Left ventricle myocardium inferior (tissue), 1 donor: ENCODE measurements at places on chromosomes 12 and 14. TPM values are rescaled to one million over a fixed set of nuclear protein-coding genes. Genes with fewer than 3 reads are reported as not detected.

The TPPP2 gene
- 1.6 TPM for total RNA-seq

The ANO4 gene
- total RNA-seq: not detected

The USP15 gene
- total RNA-seq: 58.0 TPM

The MUCL1 gene
- not detected for total RNA-seq

The CHGA gene
- not detected for total RNA-seq
